Left lung (tissue), 14 donors: ENCODE measurements at places on chromosomes 6 and 20. TPM values are rescaled to one million over a fixed set of nuclear protein-coding genes. Genes with fewer than 3 reads are reported as not detected.

The RFX6 gene
- not detected for total RNA-seq

The SLC52A3 gene
- total RNA-seq = 2.7 TPM

The RARS2 gene
- total RNA-seq = 31.1 TPM

The MAS1 gene
- not detected for total RNA-seq

The LSM14B gene
- total RNA-seq = 36.0 TPM

The WASF1 gene
- total RNA-seq = 6.3 TPM
